ENCODE measurements at places on chromosomes 2 and 18. TPM values are rescaled to one million over a fixed set of nuclear protein-coding genes. Genes with fewer than 3 reads are reported as not detected.

DNA sequence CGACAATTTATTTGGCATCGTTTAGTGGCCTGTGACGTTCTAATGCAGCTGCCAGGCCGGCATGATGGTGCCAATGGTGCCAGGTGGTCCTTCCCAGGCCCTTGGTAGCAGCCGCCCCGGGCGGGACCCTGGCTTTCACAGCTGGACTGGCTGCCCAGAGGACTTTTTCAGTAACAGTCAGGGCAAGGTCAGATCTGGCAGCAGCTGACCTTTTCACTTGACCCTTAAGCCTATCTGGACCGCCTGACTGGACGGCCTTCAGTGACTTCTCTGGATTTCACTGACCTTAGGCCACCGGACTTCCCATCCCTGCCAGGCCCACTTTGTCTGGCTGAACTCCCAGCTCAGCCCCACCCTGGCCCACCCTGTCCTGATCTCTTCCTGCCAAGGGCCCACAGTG, 15.9 kb downstream of the TRIB2 start:
- no peak overlapping the region for H3K27ac ChIP-seq
- no peaks in the 10 kb centered on the region for H3K27me3 ChIP-seq
- H3K36me3 ChIP-seq, result no peaks in the 10 kb centered on the region
- H3K4me3 ChIP-seq, result no peak overlapping the region
- no peaks in the 10 kb centered on the region for H3K4me1 ChIP-seq

DNA sequence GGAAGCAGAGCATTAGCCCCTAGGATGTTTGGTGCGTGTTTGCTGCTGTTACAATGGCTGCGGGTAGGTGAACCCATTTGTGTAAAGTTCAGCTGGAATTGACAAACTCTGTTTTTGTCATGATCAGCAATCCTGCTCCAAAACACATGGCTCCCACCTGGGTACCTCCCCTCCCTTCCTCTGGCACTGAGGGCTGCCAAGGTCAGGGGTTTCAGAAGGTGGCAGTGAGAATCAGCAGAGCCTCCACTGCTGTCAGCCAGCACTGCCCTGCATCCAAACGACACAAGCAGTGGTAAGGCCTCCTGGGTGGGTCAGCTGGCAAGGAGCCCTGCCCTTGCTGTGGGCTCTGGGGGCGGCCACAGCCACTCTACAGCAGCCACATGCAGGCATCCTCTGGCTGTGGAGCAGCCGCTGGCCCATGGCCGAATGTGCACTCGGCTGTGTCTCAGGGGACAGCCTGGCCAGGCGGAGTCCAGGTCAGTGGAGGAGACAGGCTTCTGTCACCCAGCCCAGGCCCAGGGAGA, 32.8 kb upstream of the LDLRAD4 start:
- DNase-seq, result no peak
- no peaks in the 10 kb centered on the region for H3K4me1 ChIP-seq
- no peak overlapping the region for H3K27ac ChIP-seq
- peaks cover 68% of the 10 kb centered on the region for H3K27me3 ChIP-seq
- H3K36me3 ChIP-seq, result no peaks in the 10 kb centered on the region
- no peak overlapping the region for H3K4me3 ChIP-seq

DNA sequence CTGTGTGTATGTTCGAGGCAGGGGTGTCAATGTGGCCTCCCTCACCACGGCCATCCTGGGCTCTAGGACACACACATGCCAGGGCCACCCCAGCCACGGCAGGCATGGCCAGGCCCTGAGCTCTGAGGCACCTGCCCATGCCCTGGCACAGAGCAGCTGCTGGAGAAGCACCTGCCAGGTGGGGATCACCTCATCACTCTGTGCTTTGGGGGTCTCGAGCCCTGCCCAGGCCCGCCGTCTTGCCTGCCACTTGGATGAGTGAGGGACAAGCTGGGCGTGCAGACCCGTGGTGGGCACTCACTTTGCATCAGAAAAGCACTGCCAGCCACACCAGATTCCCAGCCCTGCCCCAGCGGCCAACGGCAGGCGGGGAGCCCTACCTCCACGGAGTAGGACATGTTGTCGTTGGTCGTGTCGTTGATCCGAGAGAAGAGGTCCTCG, 33.1 kb downstream of the KIF1A start:
- DNase-seq, result no peak
- H3K36me3 ChIP-seq, result peaks cover 66% of the 10 kb centered on the region
- H3K27ac ChIP-seq, result no peak overlapping the region

GRCh38 chr2:208049441-208049840, 24.1 kb upstream of the PLEKHM3 start:
- no peaks in the 10 kb centered on the region for H3K36me3 ChIP-seq
- no peak for DNase-seq
- H3K27ac ChIP-seq, result no peak overlapping the region
- peaks cover 5% of the 10 kb centered on the region for H3K4me1 ChIP-seq
- H3K27me3 ChIP-seq, result no peaks in the 10 kb centered on the region

- no peaks in the 10 kb centered on the region for H3K36me3 ChIP-seq
- H3K27me3 ChIP-seq, result peaks cover 64% of the 10 kb centered on the region
- H3K4me3 ChIP-seq, result no peak overlapping the region
- no peak for DNase-seq
- no peak overlapping the region for H3K27ac ChIP-seq
- H3K4me1 ChIP-seq, result no peaks in the 10 kb centered on the region
These were observed 139.2 kb downstream of the INHBB start for GRCh38 chr2:120485096-120485495.

The CPS1 gene
- 1.1 TPM for total RNA-seq

DNA sequence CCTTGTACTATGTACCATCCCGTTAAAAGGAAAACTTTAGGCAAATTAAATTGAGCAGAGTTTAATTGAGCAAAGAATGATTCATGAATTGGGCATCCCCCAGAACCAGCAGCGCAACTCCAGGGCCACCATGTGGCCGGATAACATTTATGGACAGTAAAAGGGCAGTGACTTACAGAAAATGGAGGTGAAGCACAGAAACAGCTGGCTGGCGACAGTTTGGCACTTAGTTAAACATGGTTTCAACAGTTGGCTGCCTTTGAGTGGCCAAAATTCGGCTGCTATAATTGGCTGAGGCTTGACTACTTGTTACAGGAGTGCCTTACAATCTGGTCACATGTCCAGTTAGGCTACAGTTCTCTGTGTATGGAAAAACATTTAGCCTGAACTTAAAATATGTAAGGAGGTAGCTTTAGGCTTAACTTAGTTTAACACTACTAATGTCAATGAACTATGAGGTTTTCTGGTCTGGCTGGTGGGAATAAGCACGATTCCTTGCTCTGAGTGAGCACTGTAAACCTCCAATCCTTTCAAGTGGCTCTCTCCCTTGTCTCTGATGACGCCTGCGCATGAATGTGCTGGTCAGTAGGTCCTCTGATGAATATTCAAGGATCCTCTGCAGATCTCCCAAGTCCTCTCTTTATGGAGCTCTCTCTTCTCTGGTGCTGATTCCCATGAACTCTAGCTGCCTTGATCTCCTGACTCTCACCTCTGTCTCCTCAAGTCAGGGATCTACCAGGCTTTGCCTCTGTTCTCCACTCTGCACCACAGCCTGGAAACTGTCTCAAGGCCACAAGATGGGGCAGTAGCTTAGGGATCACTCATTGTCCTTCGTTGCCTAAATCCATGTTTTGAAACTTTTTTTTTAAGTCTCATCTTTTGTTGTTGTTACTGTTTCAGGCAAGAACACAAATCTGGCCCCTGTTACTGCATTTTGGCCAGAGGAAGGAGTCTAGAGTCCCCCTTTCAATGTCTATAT, 24.4 kb upstream of the RAB31 start:
- peaks cover 14% of the 10 kb centered on the region for H3K4me1 ChIP-seq
- no peaks in the 10 kb centered on the region for H3K36me3 ChIP-seq
- H3K27me3 ChIP-seq, result no peaks in the 10 kb centered on the region

DNA sequence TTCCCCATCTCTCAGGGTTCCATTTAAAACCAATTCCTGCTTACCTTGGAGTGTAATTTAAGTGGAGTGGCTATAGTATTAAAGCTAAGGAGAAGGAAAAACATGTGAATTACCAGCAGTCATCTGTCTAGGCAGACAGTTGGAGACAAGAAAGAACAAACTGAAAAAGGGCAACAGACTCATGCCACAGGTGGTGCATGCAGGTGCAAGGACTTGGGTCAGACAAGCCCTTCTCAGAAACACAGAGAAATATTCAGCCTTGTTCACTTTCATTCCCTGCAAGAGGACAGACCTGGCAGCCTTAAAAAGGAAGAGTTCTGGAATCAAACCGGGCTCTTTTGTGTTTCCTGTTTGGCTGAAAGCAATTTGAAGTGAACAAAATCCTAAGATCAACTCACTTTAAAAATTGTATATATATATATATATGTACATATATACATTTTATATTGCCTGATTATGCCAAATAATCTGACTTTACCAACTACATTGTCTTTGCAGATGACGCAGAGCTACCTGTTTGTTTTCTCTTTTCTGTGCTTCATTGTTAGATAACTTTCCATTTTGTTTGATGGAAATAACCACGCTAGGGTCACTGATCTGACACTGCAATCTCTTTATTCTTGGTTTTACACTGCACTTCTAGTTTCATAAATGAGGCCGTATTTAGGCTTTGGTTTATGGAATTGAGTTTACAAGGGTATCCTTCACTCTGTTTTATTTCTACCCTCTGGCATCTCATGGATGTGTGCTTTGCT, 35.1 kb upstream of the VPS54 start:
- H3K4me1 ChIP-seq, result peaks cover 8% of the 10 kb centered on the region
- no peak overlapping the region for H3K4me3 ChIP-seq
- no peak for DNase-seq
- H3K36me3 ChIP-seq, result no peaks in the 10 kb centered on the region

- no peak overlapping the region for H3K27ac ChIP-seq
- no peak for DNase-seq
- H3K27me3 ChIP-seq, result no peaks in the 10 kb centered on the region
- peaks cover 14% of the 10 kb centered on the region for H3K4me1 ChIP-seq
- no peaks in the 10 kb centered on the region for H3K36me3 ChIP-seq
These were observed 417.7 kb upstream of the SLC14A2 start for GRCh38 chr18:45197526-45197970.

GRCh38 chr2:195252018-195252417, 405.0 kb upstream of the SLC39A10 start:
- H3K4me1 ChIP-seq, result no peaks in the 10 kb centered on the region
- no peaks in the 10 kb centered on the region for H3K27me3 ChIP-seq

GRCh38 chr2:197500503-197501131, 438 bp downstream of the HSPE1 start:
- H3K27me3 ChIP-seq, result no peaks in the 10 kb centered on the region
- DNase-seq, result no peak
- peaks cover 95% of the 10 kb centered on the region for H3K36me3 ChIP-seq
- H3K27ac ChIP-seq, result peak overlapping the region; percentile 95
- H3K4me1 ChIP-seq, result peaks cover 15% of the 10 kb centered on the region

DNA sequence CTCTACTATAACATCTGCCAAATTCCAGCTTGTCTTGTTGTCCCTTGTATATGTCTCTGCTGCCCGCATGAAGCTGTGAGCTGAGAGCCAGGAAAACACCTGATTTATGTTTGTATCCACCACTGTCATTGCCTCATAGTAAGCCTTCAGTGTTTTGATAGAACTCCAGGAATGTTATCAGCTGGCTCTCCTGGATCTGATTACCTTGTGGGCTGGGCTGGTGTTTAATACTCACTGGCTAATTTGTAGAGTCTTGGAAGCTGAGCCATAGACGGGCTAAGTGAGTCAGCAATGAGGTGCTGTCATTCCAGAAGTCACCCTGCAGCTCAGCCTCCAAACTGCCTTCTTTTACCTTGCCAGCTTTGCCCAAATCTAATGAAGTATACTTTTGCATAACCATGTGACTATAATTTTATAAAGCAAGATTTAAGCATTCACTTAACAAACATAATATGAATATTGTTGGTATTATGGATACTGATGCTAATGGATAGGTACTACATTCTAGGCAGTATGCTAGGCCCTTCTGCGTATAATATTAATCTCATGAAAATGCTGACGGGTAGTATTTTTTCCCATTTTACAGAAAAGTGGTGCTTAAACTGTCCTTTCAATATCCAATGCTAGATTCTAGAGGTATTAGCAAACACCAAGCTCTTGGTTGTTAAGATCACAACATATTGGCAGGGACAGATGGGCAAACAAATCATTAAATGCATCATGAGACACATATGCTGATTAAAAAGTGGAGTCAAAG, 62.7 kb upstream of the GATA6 start:
- H3K4me1 ChIP-seq, result peaks cover 13% of the 10 kb centered on the region
- H3K4me3 ChIP-seq, result no peak overlapping the region
- H3K27ac ChIP-seq, result no peak overlapping the region
- no peaks in the 10 kb centered on the region for H3K27me3 ChIP-seq
- H3K36me3 ChIP-seq, result no peaks in the 10 kb centered on the region

The ABCG5 gene
- total RNA-seq, result 0.66 TPM

The GKN1 gene
- not detected for total RNA-seq

DNA sequence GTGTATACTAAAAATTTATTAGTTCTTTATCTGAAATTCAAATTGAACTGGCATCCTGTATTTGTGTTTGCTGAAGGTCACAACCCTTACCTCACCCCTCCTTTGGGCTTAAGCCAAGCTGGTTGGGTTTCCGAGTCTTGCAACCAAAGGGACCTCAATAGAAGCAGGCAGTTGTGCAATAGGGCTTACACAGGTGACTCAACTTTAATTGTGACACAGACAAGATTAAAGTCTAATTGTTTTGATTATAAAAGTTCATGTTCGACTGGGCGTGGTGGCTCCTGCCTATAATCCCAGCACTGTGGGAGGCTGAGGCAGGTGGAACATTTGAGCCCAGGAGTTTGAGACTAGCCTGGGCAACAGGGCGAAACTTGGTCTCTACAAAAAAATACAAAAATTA, 71.5 kb downstream of the RAB31 start:
- DNase-seq, result peak; percentile 65
- no peak overlapping the region for H3K27ac ChIP-seq
- no peaks in the 10 kb centered on the region for H3K36me3 ChIP-seq
- no peak overlapping the region for H3K4me3 ChIP-seq
- H3K4me1 ChIP-seq, result peaks cover 11% of the 10 kb centered on the region

DNA sequence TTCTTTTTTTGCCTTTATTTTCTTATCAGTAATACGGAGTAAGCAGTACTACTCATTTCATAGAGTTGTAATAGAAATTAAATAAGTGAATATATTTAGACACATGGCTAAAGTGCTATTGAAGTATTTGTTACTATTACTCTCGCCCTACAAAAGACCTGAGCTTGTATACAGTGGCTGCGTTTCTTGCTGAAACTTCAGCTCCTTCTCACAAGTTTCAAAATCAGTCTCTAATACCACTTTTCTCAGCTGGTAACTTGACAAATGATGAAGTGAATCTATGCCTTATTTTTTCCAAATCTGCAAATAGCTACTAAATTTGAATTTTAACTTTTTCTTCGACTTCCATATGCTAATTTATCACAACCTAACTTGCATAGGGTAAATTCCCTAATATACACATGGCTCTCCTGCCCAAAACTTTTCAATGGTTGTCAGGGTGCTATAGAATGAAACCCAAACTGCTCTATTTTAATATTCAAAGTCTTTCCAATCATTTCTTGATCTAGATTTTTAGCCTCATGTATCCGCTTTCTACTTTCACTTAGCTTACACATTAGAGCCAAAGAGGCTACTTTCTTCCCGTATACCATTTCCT, 347.8 kb upstream of the GULP1 start:
- no peak for DNase-seq
- no peak overlapping the region for H3K4me3 ChIP-seq
- H3K27me3 ChIP-seq, result no peaks in the 10 kb centered on the region
- no peaks in the 10 kb centered on the region for H3K4me1 ChIP-seq
- no peaks in the 10 kb centered on the region for H3K36me3 ChIP-seq

The CROCC2 gene
- total RNA-seq, result not detected
